ENCODE measurements at places on chromosomes 16 and 17.

GRCh38 chr17:57455063-57455914 is 199.0 kb downstream of the MSI2 start:
- no peak for DNase-seq

GRCh38 chr17:68600931-68601564 is at the start of gene FAM20A:
Gene FAM20A, minus strand, starts transcription at chr17:68601367. Its CDS starts 701 bp downstream, at chr17:68600666.
- DNase-seq, result no peak

GRCh38 chr17:72187556-72187955 is 66.7 kb downstream of the SOX9 start:
- DNase-seq, result no peak

DNA sequence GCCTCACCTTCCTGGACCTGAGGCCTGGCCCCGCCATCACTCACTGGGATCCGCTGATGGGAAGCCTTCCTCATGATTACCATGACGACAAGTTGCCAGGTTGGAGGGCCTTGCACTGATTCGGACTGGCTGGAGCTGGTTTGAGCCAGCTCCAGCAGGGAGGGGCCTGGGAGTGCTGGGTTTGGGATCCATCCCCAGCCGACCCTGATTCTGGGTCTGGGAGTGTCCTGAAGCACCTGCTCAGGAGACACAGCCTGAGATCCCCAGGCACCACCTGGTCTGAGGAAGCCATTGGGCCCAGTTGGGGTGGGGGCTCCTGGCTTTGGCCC is 5.9 kb upstream of the BAIAP3 start:
- no peak for DNase-seq

DNA sequence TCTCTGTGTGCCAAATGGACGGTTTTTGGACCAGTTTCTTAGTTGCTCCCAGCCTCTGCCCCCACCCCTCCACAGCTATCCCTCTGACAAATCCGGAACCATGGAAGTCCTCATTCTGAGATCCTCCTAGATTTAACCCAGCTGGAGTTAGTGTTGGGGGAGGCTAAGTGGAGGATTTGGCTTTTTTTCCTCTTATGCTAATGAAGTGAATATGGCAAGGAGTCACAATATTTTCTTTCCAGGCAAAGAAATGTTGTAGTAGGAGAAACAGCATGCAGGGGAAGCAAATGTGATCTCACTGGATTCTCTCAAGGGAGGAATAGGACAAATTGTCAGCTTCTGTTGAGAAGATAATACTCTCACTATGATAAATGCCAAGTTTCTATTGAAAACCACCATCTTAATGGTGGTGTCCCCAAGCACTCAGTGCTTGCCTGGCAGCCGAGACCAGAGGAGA is 159.5 kb downstream of the MSI2 start:
- DNase-seq, result no peak

GRCh38 chr16:81652798-81653505 is 126.1 kb upstream of the PLCG2 start:
- DNase-seq, result no peak

DNA sequence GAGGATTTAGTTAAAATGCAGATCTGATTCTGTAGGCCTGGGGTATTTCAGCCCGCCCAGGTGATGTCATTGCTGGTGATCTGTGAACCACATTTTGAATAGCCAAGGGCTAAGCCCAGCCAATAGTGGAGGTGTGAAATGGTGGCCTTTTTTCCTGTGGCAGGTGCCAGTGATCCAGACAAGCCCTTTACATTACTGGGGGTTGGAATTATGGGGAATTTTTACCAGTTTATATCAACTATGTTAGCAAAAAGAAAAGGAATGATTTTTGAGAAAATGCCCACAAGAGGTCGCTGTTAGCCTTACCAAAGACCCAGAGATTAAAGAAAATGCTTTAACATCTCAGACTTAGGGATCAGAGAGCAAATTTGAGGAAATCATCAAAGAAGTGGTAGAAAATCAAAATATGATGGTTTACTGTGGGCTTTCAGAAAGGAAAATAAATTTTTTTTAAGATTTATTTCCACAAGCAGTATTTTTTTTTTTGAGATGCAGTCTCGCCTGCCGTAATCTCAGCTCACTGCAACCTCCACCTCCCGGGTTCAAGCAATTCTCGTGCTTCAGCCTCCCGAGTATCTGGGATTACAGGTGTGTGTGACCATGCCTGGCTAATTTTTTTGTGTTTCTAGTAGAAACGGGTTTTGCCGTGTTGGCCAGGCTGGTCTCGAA is 3.9 kb downstream of the VPS35L start:
- no peak for DNase-seq

GRCh38 chr17:56175299-56175955 is 22.2 kb downstream of the ANKFN1 start:
- no peak for DNase-seq

DNA sequence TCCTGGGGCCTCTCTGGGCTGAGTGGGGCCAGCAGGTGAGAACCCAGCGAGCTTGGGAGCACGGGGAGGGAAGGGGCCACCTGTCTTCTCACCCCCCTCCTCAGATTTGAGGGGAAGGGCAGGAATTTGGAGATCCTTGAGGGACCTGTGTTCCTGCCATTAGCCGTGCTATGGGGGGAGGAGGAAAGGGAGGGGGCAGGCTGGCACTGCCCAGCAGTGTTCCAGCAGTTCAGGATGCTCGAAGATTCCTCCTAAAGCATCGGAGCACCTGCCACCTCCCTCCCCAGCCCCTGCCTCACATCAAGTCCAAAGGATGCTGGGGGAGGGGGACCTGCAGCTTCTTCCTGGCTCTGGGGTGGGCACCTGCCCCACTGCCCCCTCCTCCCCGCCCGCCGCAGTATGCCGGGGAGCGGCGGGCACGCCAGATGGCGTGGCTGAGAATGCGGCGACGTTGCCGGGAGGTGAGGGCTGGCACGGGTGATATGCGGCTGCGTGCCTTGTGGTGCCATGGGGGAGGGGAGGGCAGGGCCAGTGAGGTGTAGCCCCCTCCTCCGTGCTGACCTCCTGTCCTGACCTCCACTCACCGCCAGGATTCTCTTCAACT is 4.7 kb upstream of the NEUROD2 start:
- no peak for DNase-seq

GRCh38 chr17:43114151-43114552 is 11.0 kb downstream of the BRCA1 start:
- no peak for DNase-seq

- DNase-seq, result no peak
Observed at GRCh38 chr17:8326511-8327302, 12.9 kb upstream of the ODF4 start.

DNA sequence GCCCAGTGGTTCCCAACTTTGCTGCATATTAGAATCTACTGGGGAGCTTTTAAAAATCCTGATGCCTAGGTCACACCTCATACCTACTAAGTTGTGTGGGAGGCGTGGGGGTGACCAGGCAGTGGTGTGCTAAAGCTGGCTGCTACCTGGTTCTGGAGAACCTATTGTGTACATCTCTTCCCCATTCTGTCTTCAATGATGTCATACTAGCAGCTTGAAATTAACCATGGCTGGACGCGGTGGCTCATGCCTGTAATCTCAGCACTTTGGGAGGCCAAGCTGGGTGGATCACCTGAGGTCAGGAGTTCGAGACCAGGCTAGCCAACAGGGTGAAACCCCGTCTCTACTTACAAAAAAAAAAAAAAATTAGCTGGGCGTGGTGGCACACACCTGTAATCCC is 11.3 kb upstream of the NLK start:
- no peak for DNase-seq

- no peak for DNase-seq
Observed at GRCh38 chr17:70187383-70187782, 18.1 kb downstream of the KCNJ2 start.

All from LNCaP clone FGC (cell line).